ENCODE measurements at places on chromosomes 5 and 9.

GRCh38 chr9:109012876-109013678 lies at the start of gene CTNNAL1:
TSS of gene CTNNAL1 (minus strand) at chr9:109013499. CDS start at chr9:109013442, 57 bp downstream.
- DNase-seq = peak; percentile 75

- no peak for DNase-seq
Measured at GRCh38 chr9:22052376-22052945, 43.4 kb upstream of the CDKN2B start.

DNA sequence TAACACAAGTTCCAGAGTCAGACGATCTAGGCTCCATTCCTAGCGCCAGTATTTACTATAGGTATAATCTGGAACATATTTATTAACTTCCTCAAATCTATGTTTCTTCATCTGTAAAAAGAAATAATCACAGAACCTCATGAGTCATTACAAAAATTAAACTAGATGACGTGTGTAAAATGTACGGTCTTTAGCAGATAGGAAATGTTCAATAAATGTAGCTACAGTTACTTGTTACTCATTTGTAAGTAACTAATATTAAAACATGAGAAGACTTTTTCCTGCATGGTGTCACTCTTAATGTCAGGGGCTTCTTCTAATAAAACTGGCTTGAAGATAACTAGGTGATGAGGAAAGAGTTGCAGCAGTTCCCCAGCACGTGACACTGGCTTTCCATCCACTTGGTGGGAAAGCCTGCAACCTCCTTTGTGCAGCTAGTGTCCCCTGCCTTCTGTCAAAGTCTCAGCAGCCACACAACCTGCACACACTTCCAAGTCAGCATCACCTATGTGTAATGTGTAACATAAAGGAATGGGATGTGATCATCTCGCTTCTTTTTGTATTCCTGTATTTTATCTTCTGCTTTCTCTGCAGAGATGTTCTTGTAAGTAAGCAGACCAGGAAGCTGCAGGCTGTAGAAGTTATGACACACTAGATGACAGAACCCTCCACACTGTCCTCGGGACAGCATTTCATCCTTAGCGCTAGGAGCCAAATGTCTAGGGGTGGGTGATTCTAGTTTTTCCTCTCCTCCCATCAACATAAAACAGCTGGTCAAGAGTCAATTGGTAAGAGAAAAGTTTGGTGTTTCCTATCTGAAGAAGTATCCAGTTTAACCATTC lies 1.8 kb upstream of the JAKMIP2 start:
- DNase-seq = no peak

DNA sequence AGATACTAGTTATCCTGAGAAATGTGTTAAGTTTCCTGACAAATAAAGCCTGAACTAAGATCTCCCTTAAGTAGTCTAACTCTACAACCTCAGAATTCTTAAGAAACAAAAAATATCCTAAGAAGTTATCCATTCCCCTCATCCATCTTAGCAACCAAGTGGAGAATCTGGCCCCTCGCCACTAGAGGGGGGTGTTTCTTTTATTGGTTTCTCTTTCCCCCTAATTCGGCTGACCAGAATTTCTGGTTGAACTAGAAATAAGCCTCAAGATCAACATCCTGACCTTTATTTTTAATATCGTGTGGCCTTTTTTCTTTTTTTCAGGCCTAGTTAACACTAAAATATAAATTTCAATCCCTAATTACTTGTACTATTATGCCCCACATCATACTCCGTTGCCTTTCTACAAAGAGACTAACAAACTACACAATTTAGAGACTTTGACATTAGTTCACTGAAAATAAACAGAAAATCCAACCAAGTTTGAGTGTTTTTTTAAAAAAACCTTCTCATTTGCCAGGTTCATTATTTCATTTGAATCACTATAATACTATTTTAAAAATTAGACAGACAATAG lies 14.3 kb upstream of the NR4A3 start:
- DNase-seq = no peak

- no peak for DNase-seq
Measured at GRCh38 chr5:158270996-158271554, 412.1 kb upstream of the CLINT1 start.

GRCh38 chr5:33072726-33073125 lies 361.6 kb downstream of the NPR3 start:
- DNase-seq = no peak

GRCh38 chr9:79135681-79136415 lies 435.9 kb upstream of the TLE4 start:
- no peak for DNase-seq

- DNase-seq = no peak
Measured at GRCh38 chr9:97735070-97735600, 38.0 kb upstream of the XPA start.

DNA sequence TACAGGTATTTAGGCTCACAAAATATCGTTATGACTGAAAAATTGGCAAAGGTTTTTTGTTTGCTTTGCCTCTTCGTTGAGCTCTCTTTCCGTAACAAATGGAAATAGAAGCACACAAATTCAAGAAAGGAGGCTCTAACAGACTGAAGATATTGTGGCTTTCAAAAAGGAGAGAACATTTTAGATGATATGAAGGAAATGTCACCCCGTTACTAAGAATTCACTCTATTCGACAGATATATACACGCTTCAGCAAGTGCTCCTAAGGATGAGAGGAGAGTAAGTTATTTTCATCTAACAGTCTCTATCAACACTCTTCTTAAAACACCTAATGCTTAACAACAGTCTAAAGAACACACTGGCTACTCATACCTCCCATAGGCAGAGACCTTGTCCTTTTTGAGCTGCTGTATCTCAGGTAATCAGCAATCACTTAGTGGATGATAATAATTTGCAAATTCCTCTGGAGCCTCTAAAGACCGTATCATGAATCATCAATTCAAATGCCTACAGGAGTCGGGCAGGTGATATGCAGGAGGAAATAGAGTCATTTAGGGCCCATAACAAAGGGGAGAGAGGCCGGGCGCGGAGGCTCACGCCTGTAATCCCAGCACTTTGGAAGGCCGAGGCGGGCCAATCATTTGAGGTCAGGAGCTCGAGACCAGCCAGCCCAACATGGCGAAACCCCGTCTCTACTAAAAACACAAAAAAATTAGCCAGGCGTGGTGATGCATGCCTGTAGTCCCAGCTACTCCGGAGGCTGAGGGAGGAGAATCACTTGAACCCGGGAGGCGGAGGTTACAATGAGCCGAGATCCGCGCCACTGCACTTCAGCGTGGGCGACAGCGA lies 1.4 kb upstream of the HSDL2 start:
- DNase-seq = no peak

DNA sequence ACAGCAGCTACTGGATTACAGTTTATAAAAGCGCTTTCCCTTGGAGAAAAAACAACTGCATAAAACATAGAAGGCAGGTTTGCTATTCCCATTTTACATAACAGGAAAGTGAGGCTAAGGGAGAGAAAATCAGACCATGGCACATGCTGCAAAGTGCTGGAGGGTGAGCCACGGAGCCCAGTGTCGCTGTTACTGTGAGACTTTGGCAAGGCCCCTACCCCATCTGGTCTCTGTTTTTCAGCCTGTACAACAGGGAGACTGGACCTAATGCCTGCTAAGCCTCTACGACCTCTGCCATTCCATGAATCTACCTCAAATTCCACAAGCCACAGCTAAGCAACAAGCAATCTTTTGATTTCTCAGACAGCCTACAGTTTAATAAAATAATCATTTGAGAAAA lies 139.2 kb downstream of the GABBR2 start:
- no peak for DNase-seq

GRCh38 chr9:11241779-11242178 lies 629.0 kb upstream of the PTPRD start:
- no peak for DNase-seq

GRCh38 chr5:96125231-96125891 lies 163.7 kb upstream of the ELL2 start:
- no peak for DNase-seq

GRCh38 chr5:139251695-139252288 lies 41.7 kb upstream of the MATR3 start:
- DNase-seq = no peak

GRCh38 chr9:25891527-25891926 lies 213.3 kb upstream of the TUSC1 start:
- no peak for DNase-seq

GRCh38 chr9:127116088-127116726 lies 6.2 kb downstream of the ANGPTL2 start:
- no peak for DNase-seq

GRCh38 chr5:62168506-62169281 lies 137.3 kb upstream of the KIF2A start:
- no peak for DNase-seq

- DNase-seq = no peak
Measured at GRCh38 chr5:170250810-170251317, 18.1 kb downstream of the C5orf58 start.

DNA sequence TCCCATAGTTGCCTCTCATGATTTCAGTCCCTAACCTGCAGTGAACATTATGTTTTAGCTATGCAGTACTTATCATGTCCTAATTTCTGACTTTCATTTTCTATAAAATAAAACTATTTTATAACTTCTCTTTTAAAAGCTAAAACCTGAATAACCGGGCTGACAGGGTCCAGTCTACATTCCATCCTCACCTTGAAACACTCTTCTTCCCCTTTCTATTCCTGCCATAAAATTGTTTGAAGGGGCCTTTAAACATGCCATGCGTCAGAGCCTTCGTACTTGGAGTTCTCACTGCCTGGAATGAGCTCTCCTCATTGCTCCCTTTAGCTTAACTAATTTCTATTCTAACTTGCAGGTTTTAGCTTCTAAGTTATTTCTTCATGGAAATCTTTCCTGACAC lies 143.0 kb upstream of the PRLR start:
- DNase-seq = no peak

DNA sequence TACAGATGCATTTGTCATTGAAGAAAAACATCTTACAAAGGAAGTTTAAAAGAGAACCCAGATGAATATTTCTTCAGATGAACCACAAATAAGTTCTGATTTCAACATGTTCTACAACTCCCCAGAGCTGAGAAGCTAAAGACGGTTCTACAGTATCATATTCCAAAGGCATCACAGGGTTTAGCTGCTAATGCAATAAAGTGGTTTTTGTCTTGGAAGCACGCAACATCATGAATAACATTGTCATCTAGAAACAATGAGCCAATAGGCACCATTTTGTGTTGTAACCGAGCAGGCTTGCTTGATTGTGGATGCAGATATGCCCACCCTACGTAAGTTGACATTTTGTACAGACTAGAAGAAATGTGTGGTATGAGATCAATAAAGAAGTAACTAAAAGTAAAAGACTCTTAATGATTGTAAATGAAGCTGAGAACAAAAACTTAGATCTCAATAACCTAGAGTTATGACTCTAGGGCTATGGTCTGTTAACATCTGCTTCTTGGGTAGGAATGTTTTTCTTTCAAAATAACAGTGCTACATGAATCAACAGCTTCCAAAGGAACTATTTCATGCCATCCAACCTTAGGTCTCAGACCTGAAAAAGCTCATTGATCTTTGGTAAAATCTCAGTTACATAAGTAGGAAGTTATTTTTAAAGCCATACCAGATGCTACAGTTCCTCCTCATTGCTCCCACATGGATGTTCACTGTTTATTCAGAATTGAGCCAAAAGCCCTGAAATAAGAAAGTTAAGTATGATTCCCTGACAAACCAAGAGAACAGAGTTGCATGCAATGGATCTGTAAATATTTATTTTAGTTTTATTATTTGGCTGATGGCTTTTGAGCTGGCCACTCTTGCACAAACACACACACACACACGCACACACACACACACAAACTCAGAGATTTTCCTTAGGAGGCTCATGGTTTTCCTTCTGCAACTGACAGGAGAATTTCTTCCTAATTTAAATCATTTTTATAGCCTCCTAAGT lies 118.7 kb upstream of the SLCO6A1 start:
- DNase-seq = no peak

DNA sequence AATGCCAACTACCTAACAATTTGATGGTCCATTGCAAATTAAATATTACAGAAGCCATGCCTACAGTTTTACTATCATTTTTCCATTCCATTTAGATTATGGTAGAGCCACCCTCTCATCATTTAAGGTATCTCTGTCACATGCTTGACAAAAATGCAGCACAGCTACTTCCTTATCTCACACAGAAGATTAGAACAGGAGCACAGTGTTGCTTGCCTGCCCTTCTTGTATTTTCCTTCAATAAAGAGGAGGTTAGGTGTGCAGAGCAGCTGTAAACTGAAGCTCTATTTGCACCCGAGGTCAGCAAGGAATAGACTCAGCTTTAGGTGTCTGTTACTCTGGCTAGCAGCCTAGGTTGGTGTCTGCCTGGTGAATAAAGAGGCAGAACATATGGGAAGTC lies 51.5 kb upstream of the ATP10B start:
- DNase-seq = no peak

GRCh38 chr9:14515049-14515448 lies 178.2 kb downstream of the ZDHHC21 start:
- DNase-seq = no peak

DNA sequence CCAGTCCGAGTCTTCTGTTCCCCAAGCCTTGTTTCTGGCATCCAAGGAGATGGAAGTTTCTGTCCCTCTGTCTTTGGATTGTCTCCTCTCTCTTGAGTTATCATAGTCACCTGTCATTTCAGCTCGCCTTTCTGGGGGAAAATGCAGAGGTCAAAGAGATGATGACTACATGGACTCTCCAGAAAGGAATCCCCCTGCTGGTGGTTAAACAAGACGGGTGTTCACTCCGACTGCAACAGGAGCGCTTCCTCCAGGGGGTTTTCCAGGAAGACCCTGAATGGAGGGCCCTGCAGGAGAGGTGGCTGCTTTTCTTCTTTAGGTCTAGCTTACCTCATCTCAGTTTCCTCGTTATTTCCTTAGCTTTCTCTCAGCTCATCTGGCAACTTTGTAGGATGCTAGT lies 25.1 kb downstream of the ERAP2 start:
- no peak for DNase-seq

- peak; percentile 10 for DNase-seq
Measured at GRCh38 chr9:125521462-125522327, 185.3 kb downstream of the MAPKAP1 start.

- no peak for DNase-seq
Measured at GRCh38 chr5:141949511-141949910, 8.5 kb downstream of the PCDH12 start.

GRCh38 chr5:61632064-61632463 lies 300.0 kb downstream of the ZSWIM6 start:
- no peak for DNase-seq

GRCh38 chr5:15715967-15716366 lies 216.0 kb downstream of the FBXL7 start:
- no peak for DNase-seq

GRCh38 chr9:5817862-5818261 lies 15.1 kb downstream of the ERMP1 start:
- no peak for DNase-seq

- DNase-seq = no peak
Measured at GRCh38 chr5:87327998-87328397, 60.3 kb downstream of the RASA1 start.

DNA sequence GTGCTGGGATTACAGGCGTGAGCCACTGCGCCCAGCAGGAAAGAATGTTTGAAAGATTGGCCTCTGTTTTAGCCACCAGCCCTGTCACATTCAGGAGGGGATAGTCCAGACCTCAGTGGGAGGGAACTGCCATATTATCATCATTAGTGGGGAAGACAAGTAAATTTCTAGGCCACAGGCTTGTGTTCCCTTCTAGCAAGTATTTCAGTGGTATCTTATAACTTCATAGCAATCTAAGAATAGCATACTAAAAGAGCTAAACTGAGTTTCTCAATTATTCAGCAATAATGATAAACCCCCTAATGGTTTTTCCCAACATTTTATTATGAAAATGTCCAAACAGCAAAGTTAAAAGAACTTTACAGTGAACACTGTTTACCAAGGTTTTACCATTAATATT lies 30.0 kb downstream of the SLC25A51 start:
- no peak for DNase-seq

GRCh38 chr5:177310332-177310731 lies 1.4 kb downstream of the MXD3 start:
- DNase-seq = no peak

Measured in activated CD8-positive, alpha-beta memory T cell treated with anti-CD3 and anti-CD28 coated beads for 48 hours (primary cell).